Liver (tissue), 10 donors: ENCODE measurements at places on chromosomes 12 and 14.

DNA sequence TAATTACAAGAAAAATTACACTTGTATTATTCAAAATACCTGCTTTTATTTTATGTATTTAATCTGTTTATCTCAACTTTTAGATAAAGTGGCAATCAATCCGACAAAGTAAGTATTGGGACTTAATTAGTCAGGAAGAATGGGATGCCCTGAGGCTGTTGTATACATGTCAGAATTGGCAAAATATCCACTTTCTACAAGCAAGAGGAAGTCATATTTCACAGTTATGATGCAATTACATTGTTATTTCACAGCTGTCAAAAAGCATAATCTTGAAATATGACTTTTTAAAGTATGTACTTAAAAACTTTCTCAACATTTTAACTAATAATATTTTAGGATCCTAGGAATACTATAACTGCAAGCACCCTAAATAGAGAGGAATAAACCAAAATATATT lies 357.1 kb upstream of the MGAT4C start:
- DNase-seq, result no peak
- H3K4me1 ChIP-seq, result no peaks in the 10 kb centered on the region
- H3K27me3 ChIP-seq, result no peaks in the 10 kb centered on the region
- H3K27ac ChIP-seq, result no peak overlapping the region
- no peak overlapping the region for H3K4me3 ChIP-seq
- H3K36me3 ChIP-seq, result no peaks in the 10 kb centered on the region

DNA sequence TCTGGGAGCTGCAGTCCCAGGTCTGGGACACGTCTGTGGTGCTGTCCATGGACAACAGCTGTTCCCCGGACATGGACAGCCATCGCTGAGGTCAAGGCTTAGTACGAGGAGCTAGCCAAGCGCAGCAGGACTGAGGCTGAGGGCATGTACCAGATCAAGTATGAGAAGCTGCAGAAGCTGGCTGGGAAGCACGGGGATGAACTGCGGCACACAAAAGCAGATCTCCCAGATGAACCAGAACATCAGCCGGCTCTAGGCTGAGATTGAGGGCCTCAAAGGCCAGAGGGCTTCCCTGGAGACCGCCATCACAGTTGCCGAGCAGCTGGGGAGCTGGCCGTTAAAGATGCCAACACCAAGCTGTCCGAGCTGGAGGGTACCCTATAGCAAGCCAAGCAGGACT lies 375.3 kb downstream of the SEC23A start:
- no peak overlapping the region for H3K27ac ChIP-seq
- no peak overlapping the region for H3K4me3 ChIP-seq
- H3K36me3 ChIP-seq, result no peaks in the 10 kb centered on the region
- DNase-seq, result no peak
- H3K4me1 ChIP-seq, result no peaks in the 10 kb centered on the region

DNA sequence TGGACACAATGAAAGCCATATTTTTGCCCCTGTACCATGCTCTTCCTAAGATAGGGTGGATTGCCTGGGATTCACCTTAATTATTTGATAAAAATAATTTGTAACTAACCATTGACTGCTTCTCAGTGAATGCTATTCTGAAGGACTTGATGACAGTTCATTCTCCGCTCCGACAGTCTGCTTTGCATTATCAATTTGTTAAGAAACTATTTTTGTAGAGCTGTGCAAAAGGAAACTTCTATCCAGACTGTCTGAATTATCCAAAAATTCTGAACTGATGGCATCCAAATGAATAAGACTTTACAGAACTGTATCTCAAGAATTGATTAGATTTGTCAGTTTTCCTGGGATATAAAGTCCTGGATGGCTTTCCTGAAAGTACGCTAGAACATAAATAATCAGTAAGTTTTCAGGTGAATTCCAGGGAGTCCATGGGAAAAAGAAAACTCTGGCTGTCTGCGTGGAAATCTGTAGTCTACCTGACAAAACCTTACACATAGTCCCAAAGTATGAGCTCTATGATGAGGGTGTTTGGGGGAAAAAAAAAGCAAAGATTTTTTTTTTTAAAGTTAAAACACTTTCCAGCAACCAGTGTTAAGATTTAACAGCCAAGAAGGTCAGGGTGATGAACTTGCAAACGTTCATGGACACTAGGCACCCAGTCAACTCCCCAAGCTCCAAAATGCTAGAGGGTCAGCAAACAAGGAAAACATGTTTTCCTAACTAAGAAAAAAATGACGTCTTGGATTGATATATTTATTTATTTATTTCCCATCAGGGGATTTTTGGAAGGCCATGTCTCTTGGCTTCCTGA lies 291.1 kb upstream of the TBX3 start:
- no peak overlapping the region for H3K27ac ChIP-seq
- no peaks in the 10 kb centered on the region for H3K36me3 ChIP-seq

DNA sequence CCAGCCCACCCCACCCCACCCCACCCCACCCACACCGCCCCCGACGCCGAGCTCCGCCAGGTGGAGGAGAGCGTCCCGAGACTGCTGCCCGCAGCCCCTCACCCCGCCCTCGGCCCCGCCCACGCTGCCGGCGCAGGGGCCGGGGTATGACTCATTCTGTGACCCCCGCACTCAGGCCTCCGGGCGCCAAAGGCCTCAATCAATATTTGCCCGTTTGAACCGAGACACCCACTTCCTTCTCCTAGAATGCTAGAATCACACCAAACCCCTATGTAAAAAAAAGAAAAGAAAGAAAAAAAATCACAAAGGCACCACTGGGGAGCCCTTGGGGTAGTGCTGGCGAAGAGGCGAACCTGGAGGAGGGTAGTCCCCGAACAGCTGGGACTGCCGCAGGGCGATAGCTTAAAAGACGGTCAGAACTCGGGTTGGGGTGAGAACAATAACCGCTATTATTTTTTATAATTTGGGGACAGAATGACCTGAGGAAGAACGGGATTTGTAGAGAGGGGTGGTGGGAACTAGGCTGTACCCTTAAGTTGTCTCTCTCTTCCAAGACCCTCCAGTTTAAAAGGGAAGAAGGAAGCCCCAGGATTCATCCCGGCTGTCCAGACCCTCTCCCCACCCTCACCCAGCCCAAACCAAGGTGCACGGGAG lies 894 bp downstream of the KRT8 start:
- no peaks in the 10 kb centered on the region for H3K27me3 ChIP-seq
- H3K4me1 ChIP-seq, result peaks cover 20% of the 10 kb centered on the region
- peak overlapping the region; percentile 74 for H3K4me3 ChIP-seq
- peak; percentile 71 for DNase-seq
- H3K27ac ChIP-seq, result peak overlapping the region; percentile 93
- H3K36me3 ChIP-seq, result peaks cover 10% of the 10 kb centered on the region
